ENCODE measurements at places on chromosomes 3 and 15.

- DNase-seq = no peak
These were observed 104.8 kb upstream of the MEX3B start for GRCh38 chr15:82150645-82151044.

GRCh38 chr3:123586131-123586530 is 1.3 kb upstream of the HACD2 start:
- DNase-seq = peak; percentile 53

DNA sequence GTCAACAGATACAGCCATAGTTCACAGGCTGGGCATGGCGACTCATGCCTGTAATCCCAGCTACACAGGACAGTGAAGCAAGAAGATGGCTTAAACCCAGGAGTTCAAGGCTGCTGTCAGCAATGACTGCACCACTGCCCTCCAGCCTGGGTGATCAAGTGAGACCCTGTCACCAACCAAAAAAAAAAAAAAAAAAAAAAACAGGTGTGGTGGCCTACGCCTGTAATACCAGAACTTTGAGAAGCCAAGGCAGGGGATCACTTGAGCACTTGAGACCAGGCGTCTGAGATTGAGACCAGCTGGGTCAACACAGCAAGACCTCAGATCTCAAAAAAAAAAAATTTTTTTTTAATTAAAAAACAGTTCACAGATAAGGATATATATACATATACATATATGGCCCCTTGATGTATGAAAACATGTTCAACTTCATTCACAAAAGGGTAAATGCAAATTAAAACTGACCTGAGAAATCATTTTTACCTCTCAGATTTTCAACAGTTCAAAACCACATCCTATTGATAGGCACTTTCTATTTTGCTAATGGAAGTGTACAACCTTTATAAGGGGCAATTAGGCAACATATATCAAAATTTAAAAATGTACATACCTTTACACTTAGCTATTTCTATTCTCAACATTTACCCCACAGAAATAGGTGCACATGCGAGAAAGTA is 51.1 kb downstream of the OSBPL10 start:
- DNase-seq = no peak

DNA sequence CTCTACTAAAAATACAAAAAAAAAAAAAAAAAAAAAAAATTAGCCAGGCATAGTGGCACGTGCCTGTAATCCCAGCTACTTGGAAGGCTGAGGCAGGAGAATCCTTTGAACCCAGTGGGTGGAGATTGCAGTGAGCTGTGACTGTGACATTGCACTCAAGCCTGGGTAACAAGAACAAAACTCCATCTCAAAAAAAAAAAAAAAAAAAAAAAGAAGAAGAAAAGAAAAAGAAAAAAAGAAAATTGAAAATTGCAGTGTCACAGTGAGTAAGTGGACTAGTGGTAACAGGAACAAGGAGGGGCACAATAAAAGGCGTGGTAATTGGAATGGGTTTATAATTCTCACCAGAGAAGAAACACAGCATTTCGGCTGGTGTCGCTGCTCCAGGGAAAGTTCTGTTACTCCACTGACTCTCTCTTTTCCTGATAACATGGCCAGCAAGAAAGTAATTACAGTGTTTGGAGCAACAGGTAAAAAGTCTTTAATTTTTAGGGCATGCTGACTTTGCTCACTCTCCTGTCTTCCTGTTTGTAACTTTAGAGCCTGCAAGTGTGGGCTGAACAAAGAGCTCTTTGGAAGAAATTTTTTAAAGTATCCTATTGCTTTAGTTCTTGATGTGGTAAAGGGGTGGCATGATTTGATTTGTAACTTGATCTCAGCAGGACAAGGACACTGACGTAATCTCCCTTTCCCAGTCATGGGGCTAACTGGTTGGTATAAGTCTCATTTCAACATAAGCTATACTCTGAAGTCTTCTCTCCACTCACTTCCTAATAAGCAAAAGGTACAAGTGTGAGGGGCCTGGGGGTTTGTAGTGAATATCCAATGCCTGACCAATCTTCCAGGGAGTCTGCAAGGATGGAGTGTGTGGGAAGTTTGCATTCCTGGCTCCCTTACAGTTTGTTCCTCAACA is 22.1 kb upstream of the TRA2B start:
- no peak for DNase-seq

GRCh38 chr15:56076640-56077039 is 83.2 kb upstream of the NEDD4 start:
- DNase-seq = no peak

GRCh38 chr3:123750659-123751420 is 133.3 kb downstream of the MYLK start:
- DNase-seq = no peak

Measured in stimulated activated CD4-positive, alpha-beta T cell treated with anti-CD3 and anti-CD28 coated beads, Interleukin-2, amount 100 ng/mL, for 24 hours (primary cell).